ENCODE measurements at places on chromosomes 2 and 18.
A peak's percentile ranks its signal among the peaks of the same experiment; 100 is the strongest.

- peak; percentile 35 for DNase-seq
These were observed 149.4 kb upstream of the EPAS1 start for GRCh38 chr2:46147626-46148368.

DNA sequence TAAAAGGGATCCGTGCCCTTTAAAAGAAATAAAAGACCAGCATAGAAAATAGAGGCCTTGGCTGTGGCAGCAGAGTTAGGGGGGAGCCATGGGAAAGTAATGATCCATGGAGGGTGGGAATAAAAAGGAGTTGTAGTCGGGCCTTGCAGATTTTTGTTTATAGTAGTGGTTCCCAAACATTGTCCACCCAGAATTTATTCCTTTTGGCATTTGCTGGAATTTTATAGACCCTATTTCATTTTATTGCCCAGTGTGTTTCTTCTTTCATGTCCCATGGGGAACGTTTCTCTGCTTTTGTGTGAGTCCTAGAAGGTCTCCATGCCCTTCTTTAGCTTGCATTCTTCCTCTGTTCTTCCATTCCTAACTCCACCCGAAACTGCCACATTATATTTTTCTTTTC is 222.2 kb downstream of the LTBP1 start:
- DNase-seq: no peak

GRCh38 chr2:38740851-38741731 is 10.1 kb downstream of the SRSF7 start:
- no peak for DNase-seq

DNA sequence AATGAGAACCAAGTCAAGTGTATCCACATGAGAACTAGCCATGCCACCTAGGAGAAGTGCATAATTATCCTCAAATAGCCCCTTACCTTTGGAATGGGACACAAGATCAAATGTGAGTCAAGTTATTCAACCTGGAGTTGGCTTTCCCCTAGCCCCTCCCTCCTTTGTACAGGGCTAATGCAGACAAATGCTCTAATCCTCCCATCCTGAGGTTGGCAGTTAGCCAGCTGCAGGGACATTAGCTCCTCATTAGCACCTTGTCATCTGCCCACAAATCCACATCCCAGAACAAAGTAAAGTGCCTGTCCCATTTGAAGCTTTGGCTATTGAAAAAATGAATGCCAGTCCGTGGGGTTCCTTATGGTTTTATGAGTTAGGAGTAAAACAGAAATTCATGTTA is 294.1 kb upstream of the FANCL start:
- DNase-seq: no peak

DNA sequence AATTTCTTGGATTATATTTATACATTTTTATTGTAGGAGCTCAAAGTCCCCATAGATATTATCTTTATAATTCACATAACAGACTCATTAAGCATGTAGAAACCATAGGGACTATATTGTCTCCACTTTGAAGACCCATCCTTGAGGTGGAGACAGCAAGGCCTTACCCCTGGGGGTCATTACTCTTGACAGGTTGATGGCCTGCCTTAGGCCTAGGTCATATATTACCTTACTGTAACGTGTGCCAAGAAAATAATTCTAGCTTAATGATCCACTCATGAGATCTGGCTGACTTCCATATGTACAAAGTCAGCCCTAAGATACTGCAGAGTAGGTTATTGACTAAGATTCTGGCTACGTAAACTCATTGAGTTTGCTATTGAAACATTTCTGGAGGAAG is 65.4 kb upstream of the GLS start:
- DNase-seq: no peak

DNA sequence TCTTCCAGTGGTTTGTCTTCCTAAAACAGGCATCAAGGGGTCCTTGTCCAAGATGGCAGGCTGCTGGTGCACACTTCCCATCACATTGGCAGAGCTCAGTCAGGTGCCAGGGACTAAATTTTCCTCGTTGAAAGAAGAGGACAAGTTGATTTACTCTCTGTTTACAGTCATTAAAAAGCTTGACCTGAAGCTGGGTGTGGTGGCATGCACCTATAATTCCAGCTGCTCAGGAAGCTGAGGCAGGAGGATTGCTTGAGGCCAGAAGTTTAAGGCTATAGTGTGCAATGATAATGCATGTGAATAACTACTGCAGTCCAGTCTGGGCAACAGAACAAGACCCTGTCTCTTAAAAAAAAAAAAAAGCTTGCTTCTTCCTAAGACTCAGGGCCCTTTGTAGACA is 3.6 kb upstream of the PLB1 start:
- DNase-seq: no peak

- no peak for DNase-seq
These were observed 20.9 kb upstream of the STEAP3 start for GRCh38 chr2:119202610-119203310.

DNA sequence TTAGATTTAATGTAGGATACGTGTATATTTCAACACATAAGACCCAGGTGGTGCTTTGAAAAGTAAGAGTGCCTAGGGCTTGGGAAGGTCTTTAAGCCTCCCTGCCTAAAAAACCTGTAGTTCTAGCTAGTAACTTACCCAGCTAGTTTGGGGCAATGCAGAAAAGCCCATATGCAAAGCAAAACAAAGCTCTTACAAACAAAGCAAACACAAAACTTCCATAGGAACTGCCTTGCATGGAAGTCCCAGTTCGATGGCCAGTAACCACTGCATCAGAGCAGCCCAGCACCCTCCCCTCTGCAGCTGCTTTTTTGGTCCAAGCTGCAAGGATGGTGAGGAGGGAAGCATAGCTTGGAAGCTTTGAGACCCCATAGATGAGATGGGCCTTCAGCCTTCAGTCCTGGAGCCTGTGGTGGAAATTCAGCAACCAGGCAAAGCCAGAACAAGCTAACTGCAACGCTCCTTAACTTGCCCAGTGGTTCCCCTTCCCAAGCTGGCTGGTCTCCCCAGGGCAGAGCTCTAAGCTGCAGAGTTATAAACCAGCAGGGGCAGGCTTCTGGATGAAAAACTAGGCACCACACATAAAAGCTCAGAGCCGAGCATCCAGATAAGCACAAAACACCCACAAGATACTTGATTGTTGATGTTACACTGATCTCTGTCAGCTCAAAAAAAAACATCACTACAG is 16.2 kb downstream of the C2orf76 start:
- DNase-seq: no peak

DNA sequence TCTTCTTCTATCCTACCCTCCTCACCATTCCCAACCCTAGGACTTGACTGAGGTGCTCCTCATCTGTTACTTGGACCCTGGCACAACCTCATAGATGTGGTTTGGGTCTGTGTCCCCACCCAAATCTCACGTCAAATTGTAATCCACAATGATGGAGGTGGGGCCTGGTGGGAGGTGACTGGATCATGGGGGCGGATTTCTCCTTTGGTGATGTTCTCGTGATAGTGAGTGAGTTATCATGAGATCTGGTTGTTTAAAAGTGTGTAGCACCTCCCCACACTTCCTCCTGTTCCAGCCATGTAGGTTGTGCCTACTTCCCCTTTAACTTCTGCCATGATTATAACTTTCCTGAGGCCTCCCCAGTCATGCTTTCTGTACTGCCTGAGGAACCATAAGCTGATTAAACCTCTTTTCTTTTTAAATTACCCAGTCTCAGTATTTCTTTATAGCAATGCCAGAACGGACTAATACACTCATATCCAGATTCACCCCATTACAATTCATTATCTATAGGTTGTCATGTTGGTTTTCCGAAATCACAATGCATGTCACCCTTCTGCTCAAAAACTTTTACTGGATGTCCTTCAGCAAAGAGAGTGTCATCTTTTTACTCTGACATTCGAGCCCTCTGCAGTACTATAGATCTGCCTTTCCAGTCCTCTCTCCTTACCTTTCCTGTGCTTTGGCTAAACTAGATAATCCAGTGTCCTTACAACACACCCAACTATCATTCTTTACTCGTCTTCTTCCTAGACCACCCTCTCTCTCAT is 45.7 kb downstream of the APOB start:
- no peak for DNase-seq

DNA sequence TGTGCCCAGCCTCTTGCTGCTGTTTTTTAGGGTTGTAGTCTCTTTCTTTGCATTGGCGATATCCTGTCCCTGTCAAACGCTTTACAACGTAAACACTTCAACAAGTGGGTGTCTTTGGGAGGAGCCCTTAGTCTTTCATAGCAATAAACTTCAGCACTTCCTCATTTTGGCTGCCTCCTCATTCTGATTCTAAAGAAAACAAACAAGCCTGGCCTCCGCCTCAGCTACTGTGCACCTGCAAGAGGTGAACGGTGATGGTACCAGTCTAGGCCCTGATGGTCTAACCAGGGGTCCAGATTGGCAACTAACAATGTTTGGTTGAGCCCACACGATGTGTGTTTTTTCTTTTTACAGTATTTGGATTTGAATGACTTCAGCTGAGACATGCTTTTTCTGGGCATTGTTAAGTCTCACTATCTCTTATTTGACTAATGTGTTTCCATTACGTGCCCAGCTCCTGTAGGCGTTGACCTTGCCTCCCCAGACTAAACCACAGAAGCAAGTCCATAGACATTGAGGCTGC is 53.2 kb upstream of the CUL3 start:
- no peak for DNase-seq

DNA sequence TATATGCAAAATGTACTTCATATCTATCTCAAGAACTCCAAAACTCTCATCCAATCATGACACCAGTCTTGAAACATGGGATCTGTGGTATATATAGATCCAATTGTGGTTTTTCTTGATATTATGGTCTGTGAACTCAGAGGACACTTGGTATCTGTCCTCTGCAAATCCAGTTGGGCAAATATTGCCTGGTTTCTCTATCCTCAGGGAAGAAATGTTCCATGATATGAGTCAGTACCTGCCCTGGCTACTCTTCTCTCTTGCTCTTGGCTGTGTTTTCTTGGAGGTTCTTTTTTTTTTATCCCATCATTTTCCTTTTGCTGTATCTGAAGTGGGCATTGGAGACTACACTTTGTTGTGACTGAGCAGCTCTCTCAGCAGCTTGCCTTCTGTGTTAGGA is 10.9 kb downstream of the NBEAL1 start:
- no peak for DNase-seq

- DNase-seq: no peak
These were observed 14.3 kb downstream of the FRZB start for GRCh38 chr2:182852090-182852489.

DNA sequence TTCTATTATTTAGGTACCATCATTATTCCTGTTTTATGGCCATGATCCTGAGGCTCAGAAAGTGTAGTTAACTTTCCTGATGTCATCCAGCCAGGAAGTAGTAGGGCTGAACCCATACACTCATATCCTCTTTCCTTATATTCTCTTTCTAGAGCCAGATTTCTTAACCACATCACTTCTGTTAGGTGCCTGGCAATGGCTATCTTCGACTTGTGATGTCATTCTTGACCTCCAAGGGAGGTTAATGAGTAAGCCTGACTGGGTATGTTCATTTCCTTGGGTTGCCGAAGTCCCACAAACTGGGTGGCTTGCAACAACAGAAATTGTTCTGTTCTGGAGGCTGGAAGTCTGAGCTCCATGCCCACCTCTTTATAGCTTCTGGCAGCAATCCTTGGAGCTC is 43.4 kb downstream of the ITGB6 start:
- no peak for DNase-seq

DNA sequence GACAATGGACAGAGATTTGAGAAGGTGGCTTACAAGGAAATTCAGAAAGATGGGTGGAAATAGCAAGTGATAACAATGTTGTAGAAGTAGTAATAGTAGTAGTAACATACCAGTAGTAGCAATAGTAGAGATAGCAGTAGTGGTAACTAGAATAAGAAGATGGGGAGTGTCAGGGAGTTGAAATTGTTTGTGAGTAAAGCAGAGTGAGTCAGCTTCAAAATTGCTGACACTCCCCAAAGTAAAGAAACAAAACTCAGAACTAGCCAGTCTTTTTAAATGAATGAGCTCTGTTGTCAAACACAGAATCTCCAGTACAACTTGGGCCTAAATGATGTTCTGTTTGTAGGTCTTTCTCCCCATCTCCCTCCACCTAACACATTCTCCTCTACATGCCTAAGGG is 1040.9 kb downstream of the CBLN2 start:
- no peak for DNase-seq

GRCh38 chr2:180254872-180255271 is 247.8 kb upstream of the CWC22 start:
- no peak for DNase-seq

DNA sequence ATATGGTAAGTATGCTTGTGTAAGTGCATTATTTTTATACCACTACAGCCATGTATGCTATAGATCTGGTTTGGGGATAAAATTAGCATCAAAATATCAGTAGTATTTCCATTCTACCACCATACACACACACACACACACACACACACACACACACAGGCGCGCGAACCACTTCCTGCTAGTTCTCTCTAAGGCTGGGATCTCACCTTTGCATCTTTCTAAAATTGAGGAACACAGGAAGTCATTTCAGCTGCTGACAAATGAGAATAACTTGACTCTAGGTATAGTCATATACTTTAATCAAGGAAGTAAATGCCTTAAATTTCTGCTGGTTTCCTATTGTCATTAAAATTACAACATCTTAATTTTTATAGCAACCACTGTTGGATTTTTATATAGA is 72.5 kb downstream of the RBM43 start:
- peak; percentile 73 for DNase-seq

DNA sequence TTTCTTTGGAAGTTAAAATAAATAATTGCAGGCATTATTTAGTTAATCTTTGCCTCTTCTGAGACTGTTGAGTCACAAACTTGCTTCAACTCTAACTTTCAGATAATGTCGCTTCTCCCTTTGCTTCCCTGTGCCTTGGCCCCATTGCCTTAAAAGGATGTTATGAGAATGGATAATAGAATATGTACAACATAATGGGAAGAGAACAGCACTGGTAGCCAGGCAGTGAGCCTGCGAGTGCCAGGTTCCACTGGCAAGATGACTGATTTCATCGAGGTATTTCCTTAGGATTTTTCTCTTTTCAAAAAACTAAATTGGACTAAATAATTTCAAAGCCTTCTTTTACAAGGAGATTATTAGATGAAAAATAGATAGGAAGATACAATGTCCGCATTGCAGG is 420.9 kb downstream of the TGIF1 start:
- DNase-seq: no peak

- DNase-seq: no peak
These were observed 88.1 kb downstream of the ZBTB7C start for GRCh38 chr18:48321121-48321520.

- DNase-seq: no peak
These were observed 38.4 kb downstream of the C1QL2 start for GRCh38 chr2:119119999-119120756.

- DNase-seq: no peak
These were observed 68.3 kb upstream of the SESTD1 start for GRCh38 chr2:179332903-179333302.

GRCh38 chr2:238912228-238912915 is 64.5 kb downstream of the TWIST2 start:
- no peak for DNase-seq

Measured in Jurkat, Clone E6-1 (cell line).